HepG2 (cell line): ENCODE measurements at places on chromosomes 4 and X.

- DNase-seq: no peak
Measured at GRCh38 chr4:165361810-165362209, 17.0 kb upstream of the CPE start.

DNA sequence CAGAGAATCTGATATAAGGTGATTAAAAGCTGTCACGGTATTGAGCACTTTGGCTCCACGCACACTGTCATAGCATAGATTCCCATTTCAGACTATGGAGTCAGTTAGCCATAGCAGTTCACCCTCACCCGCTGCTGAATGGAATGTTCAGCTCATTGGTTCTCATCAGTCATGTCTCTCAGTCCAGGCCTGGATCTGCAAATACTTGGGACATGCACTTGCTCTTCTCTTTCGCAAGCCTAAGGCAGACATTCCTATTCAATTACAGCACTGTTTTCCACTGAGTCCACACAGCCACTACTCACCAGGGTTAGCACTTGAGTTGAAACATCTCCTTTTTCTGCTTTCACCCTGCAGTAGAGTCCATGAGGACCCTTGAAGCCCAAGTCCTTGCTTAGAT lies 30.6 kb upstream of the SCML1 start:
- peak; percentile 89 for DNase-seq

- no peak for DNase-seq
Measured at GRCh38 chr4:76342191-76342590, 35.7 kb downstream of the STBD1 start.

- DNase-seq: peak; percentile 13
Measured at GRCh38 chrX:108090491-108091263, 665 bp downstream of the PSMD10 start.

- DNase-seq: no peak
Measured at GRCh38 chr4:104758574-104758973, 263.9 kb upstream of the CXXC4 start.

- no peak for DNase-seq
Measured at GRCh38 chr4:160836431-160836830, 1327.4 kb downstream of the FSTL5 start.

DNA sequence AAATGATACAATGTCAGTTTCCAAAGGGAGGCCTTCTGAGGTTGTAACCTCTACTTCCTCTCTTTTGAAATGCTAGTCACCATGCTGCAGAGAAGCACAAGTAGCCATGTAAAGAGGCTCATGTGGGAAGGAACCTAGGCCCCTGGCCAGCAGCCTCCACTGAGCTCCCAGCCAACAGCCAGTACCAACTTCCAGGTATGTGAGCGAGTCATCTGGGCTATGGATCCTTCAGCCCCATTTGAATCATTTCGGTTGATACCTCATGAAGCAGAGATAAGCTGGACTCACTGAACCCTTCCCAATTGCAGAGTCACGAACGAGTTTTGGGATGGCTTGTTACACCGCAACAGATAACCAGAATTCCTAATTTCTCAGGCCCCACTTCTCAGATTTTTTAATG lies 187.0 kb upstream of the LDB2 start:
- no peak for DNase-seq

- DNase-seq: no peak
Measured at GRCh38 chr4:83067058-83067639, 32.2 kb downstream of the COPS4 start.
